ENCODE measurements at places on chromosomes 6 and 20. TPM values are rescaled to one million over a fixed set of nuclear protein-coding genes. Genes with fewer than 3 reads are reported as not detected.

CYP21A2 gene
- 0.22 TPM for total RNA-seq

HLA-C gene
- total RNA-seq: 23.3 TPM

BNIP5 gene
- 0.11 TPM for total RNA-seq

SLC17A1 gene
- total RNA-seq: not detected

TJAP1 gene
- 24.7 TPM for total RNA-seq

PARD6B gene
- 31.1 TPM for total RNA-seq

MOXD1 gene
- total RNA-seq: 16.7 TPM

EYA4 gene
- 7.7 TPM for total RNA-seq

BPI gene
- total RNA-seq: 2.4 TPM

HSPA12B gene
- total RNA-seq: 17.8 TPM

Measured in camera-type eye (tissue), 1 donor.